NT2/D1 (cell line): ENCODE measurements at places on chromosomes 11 and 22.

DNA sequence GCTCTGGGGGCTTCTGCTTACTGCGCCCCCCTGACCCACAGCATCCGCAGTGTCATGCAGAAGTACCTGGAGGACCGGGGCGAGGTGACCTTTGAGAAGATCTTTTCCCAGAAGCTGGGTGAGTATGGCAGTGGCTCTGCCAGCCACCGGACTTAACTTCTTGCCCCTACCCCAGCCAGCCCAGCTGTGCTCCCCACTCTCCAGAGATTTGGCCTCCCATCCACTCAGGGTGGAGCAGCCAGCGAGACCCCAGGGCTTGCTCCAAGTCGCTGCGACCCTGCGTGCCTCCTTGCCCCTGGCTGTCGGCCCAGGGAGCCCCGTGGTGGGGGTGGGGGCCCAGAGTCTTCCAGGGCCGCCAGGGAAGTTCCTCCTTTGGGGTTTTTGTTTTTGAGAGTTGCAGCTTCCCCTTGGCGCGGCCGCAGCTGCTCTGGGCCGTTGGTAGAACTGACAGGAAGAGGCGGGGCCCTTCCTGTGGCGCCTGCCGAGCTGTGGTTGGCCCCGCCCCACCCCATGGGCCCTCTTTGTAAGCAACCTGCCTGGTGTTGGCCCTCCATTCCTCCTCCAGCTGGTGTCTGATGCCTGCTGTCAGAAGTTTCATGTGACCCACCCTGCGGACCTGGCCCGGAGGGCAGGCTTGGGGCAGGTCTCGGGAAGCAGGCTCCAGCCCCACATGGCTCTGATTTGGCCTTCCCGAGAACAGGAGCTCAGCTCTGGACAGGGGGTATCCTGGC is 11.1 kb downstream of the GRK2 start:
- DNase-seq, result no peak

- DNase-seq, result no peak
These were observed 335.3 kb upstream of the PITPNB start for GRCh38 chr22:28254396-28254795.

GRCh38 chr11:125376117-125376516 is 119.9 kb downstream of the FEZ1 start:
- no peak for DNase-seq

DNA sequence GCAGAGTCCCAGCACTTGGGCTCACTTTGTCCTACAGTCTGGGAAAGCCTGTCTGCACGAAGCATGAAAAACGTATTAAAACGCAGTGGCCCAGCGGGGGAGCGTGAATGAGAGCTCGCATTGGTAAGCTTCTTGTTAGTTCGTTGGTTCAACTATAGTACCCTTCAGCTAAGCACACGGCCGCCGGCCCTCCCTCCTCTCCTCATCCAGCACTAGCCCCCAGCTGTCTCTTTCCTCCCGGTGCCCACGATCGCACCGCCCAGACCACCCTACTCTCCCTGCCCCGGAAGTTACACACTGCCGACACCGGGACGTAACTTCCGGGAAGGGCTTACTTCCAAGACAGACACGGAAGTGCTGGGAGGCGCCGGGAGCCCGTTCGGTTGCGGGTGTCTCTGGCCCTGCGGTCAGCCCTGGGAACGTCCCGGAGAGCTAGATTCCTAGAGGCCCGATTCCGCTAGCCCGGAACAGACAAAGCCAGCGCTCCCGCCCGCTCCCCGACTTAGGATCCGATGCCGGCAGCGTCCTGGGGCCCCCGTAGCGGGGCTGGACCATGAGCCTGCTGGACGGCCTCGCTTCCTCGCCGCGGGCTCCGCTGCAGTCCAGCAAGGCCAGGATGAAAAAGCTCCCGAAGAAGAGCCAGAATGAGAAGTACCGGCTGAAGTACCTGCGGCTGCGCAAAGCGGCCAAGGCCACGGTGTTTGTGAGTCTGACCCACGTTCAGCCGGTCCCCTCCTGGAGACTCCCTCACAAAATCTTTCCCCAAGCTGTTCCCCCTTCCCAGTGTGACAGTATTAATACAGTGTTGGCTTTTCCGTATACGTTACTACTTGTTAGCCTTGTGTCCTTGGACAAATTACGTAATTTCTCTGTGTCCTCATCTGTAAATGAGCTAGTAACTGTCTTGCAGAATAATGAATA is at the start of gene TBRG1:
Gene TBRG1, plus strand, starts transcription at position 334 of the 921 bp plus-strand sequence. Its CDS starts 220 bp downstream, at position 554.
- DNase-seq, result peak; percentile 84

DNA sequence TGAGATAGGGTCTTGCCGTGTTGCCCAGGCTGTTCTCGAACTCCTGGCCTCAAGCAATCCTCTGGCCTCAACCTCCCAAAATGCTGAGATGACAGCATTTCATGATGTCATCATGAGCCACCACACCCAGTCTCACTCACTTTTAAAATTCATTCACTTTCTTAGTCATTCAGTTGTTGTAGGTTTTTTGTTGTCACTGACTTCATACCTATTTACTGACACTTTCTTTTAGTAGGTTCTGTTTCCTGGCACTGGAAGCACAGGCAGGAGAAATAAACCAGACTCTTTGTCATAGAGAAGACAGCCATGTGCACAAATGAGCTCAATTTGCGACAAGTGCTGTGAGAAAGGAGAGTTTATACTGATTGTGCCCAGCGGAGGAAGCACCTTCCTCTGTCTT is 10.5 kb downstream of the ART5 start:
- DNase-seq, result no peak

GRCh38 chr22:45101515-45102227 is 62.1 kb upstream of the NUP50 start:
- peak; percentile 46 for DNase-seq

GRCh38 chr11:69000391-69000790 is 12.7 kb downstream of the MRGPRF start:
- no peak for DNase-seq
